ENCODE measurements at places on chromosomes 1 and 21.

GRCh38 chr1:202075389-202075788, 47.3 kb upstream of the GPR37L1 start:
- no peak for ATAC-seq

DNA sequence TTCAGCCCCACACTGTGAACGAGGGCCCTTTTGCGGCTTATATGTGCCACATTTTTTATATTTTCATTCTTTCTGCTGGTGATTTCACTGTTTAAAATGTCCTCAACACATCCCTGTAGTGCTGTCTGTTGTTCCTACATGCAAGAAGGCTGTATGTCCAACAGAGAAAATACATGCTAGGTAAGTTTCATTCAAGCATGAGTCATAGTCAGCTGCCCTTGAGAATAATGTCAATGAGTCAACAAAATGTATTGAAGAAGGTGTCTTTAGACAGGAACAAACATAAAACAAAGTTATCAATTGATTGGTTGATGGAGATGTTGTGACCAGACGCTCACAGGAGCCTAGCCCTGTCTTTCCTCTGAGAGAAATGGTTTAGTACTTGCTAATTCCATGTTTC, 553.4 kb downstream of the PLPP3 start:
- no peak for ATAC-seq

DNA sequence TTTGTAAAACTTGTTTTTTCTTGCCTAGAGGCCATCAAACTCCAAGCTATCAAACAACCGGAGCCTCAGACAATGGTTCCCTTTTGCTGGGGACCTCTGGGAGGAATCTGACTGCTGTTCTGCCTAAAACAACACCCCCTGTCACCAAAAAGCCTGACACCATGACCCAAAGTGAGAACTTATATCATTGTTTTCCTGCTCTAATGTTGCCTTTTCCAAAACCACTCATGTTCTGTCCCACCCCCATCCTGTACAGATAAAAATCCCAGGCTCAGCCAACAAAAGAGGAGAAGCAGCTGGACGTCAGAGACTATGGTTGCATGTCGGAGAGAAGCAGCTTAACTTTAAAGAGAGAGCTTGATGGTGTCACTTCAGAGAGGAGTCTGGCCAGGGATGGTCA, 327.2 kb upstream of the CXADR start:
- no peak for ATAC-seq

DNA sequence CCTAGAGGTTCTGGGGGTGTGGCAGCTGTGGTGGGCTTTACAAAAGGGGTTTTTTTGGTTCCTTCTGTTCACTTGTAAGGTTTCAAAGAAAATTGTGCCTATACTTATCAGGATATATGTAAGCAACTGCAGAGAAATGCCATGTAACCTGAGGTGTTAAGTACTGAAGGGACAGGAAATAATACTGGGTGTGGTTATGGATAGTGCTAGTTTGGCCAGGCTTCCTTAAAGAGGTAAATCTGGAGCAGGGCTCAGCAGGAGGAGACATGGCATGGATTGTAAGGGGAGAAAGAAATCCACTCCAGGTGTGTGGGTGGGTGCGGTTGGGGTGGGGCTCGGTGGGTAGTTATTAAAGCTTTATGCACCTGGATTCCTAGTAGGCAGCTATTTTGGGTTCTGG, 28.3 kb downstream of the KIRREL1 start:
- ATAC-seq: no peak

All from SK-N-SH treated with all-trans-retinoic acid at 6 μM for 48 hours (cell line).